CD4-positive, alpha-beta T cell (primary cell): ENCODE measurements at places on chromosomes 5 and 9.

- no peak for DNase-seq
- H3K27ac ChIP-seq: no peak overlapping the region
- no peaks in the 10 kb centered on the region for H3K27me3 ChIP-seq
- no peaks in the 10 kb centered on the region for H3K4me1 ChIP-seq
- no peaks in the 10 kb centered on the region for H3K36me3 ChIP-seq
Measured at GRCh38 chr9:87528969-87529368, 31.3 kb downstream of the DAPK1 start.

GRCh38 chr5:42321785-42322184 is 101.5 kb upstream of the GHR start:
- H3K36me3 ChIP-seq: no peaks in the 10 kb centered on the region
- H3K4me1 ChIP-seq: no peaks in the 10 kb centered on the region
- DNase-seq: no peak
- H3K27me3 ChIP-seq: no peaks in the 10 kb centered on the region
- no peak overlapping the region for H3K4me3 ChIP-seq

DNA sequence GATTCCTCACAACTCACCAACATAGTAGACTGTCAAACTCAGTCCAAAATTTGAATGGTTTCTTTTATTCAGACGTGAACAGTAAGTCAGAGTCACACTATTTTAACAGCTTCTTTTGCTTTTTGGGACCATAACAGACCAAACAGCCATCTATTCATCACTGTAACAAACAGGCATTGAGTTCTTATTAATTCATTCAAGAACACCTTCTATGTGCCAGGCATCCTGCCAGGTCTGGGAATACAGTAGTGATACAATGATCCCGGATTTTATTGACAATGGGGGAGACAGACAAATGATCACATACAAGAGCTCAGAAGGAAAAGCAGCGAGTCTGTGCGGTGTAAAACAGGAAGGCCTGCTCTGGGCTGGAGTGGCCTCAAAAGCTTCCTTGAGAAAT is 153.3 kb upstream of the ERCC6L2 start:
- H3K4me3 ChIP-seq: no peak overlapping the region
- H3K36me3 ChIP-seq: no peaks in the 10 kb centered on the region
- no peak overlapping the region for H3K27ac ChIP-seq
- H3K27me3 ChIP-seq: no peaks in the 10 kb centered on the region
- H3K4me1 ChIP-seq: peaks cover 26% of the 10 kb centered on the region
- DNase-seq: no peak

DNA sequence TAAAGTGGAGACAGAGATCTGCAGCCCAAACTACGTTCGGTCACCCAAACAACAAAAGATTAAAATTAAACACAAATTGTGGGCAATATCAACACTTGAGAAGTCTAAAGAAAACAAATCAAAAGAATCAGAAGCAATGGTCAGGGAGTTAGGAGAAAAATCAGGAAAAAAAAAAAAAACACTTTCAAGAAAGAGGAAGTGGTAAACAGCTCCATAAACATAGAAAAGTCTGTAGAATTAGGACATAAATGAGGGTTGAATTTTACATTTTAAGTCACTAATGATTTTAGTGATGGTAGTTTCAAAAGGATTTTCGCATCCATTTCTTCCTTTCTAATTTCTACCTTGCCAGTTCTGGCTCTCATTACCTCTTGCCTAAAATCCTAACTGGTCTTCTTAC is 10.1 kb downstream of the RNF145 start:
- no peaks in the 10 kb centered on the region for H3K27me3 ChIP-seq
- no peak for DNase-seq
- H3K4me3 ChIP-seq: no peak overlapping the region
- peak overlapping the region; percentile 43 for H3K27ac ChIP-seq
